ENCODE measurements at places on chromosomes 2 and 18. TPM values are rescaled to one million over a fixed set of nuclear protein-coding genes. Genes with fewer than 3 reads are reported as not detected.

Gene CCDC85A
- total RNA-seq, result 5.0 TPM

Gene POTEC
- total RNA-seq, result not detected

Gene DARS1
- 57.8 TPM for total RNA-seq

Gene GLI2
- 1.5 TPM for total RNA-seq

Gene TUBB8B
- total RNA-seq, result not detected

Gene NCKAP5
- total RNA-seq, result 5.4 TPM

Gene UGT1A10
- total RNA-seq, result not detected

Gene DYNAP
- total RNA-seq, result not detected

Gene LMAN1
- total RNA-seq, result 107 TPM

Gene CFAP221
- 1.1 TPM for total RNA-seq

Gene ZNG1B
- 22.2 TPM for total RNA-seq

Gene PLEK
- 3.1 TPM for total RNA-seq

Gene CHRND
- not detected for total RNA-seq

Gene ANKRD36
- total RNA-seq, result 3.3 TPM

Gene TRAF3IP1
- total RNA-seq, result 5.8 TPM

DNA sequence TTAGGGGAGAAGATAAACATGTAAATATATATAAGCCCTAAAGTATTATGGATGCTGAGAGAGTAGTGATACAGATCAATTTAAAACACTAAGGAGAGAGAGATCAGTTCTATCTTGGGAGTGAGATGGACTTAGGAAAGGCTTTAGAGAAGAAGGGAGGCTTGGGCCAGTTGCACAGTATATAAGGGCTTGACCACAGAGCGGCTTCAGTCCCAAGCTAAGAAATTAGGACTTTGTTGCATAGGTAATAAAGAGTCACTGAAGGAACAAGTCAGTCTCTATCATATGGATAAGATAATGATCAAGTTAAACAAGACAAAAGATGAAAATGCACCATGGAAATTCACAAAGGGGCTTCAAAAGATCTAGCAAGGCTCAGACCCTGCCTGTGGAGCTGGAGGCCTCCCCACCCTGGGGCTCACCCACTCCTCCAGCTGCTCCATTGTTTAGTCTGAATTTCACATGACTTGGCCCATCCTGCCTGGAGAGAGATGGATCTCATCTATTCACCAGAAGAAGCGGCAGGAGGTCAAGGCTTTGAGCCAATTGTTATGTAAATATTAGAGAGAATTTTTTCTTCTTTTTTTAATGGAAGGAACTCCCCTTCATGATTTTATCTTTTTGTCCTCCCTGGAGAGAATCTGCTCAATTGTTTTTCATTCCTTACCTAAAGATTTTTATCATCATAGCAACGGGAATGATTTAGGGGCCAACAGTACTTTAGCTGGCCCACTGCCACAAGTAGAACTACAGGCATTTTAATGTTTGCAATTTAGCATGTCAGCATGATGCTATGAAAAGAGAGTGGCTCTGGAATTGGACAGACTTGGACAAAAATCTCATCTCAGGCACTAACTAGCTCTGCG, 44.0 kb downstream of the GYPC start:
- no peak for DNase-seq
- peaks cover 20% of the 10 kb centered on the region for H3K4me1 ChIP-seq
- H3K27me3 ChIP-seq, result no peaks in the 10 kb centered on the region
- no peaks in the 10 kb centered on the region for H3K36me3 ChIP-seq
- no peak overlapping the region for H3K4me3 ChIP-seq

DNA sequence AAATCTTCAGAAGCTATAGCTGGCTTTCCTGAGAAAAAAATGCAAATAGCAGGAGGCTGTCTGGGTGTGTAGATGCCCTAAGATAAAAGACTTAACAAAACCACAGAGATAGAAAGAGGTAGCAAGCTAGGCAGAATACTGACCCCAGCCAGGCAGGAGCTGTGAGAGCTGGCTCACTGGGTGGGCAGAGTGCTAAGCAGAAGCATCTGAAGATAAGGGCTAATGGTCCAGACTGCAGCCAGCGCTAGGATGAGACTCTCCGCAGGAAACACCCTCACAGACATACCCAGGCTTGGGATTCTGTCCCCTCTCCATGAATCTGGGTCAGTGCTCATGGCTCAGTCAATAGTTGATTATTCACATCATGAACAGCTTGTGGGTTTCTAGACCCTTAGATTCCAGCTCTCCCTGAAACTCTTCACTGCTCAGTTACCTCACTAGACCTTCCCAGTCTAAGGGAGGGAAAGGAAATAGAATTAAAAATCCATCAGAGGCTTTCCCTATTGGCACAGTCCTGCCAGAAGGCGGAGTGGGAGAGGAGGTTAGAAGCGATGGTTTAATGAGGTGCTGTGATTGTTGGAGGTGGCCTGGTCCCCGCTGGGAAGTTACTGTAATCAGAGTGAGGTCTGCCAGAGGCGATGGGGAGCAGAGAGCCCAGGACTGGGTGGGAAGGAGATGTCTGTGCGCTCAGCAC, 21.4 kb upstream of the CCBE1 start:
- no peaks in the 10 kb centered on the region for H3K4me1 ChIP-seq
- no peak overlapping the region for H3K27ac ChIP-seq
- no peak overlapping the region for H3K4me3 ChIP-seq
- DNase-seq, result no peak
- no peaks in the 10 kb centered on the region for H3K27me3 ChIP-seq

- H3K27ac ChIP-seq, result no peak overlapping the region
- no peaks in the 10 kb centered on the region for H3K36me3 ChIP-seq
- H3K4me3 ChIP-seq, result no peak overlapping the region
- DNase-seq, result no peak
Measured at GRCh38 chr2:108069515-108070310, 83.4 kb downstream of the SLC5A7 start.

- DNase-seq, result no peak
- H3K27me3 ChIP-seq, result no peaks in the 10 kb centered on the region
- no peaks in the 10 kb centered on the region for H3K4me1 ChIP-seq
- H3K27ac ChIP-seq, result no peak overlapping the region
- no peak overlapping the region for H3K4me3 ChIP-seq
Measured at GRCh38 chr2:33342171-33342570, 134.3 kb upstream of the RASGRP3 start.

- no peak for DNase-seq
- no peak overlapping the region for H3K4me3 ChIP-seq
- H3K27me3 ChIP-seq, result no peaks in the 10 kb centered on the region
- no peaks in the 10 kb centered on the region for H3K4me1 ChIP-seq
- H3K27ac ChIP-seq, result no peak overlapping the region
Measured at GRCh38 chr18:76581261-76581660, 86.2 kb upstream of the ZNF516 start.

GRCh38 chr2:127623388-127624319, 22.3 kb upstream of the GPR17 start:
- no peaks in the 10 kb centered on the region for H3K36me3 ChIP-seq
- H3K27ac ChIP-seq, result no peak overlapping the region
- H3K4me3 ChIP-seq, result no peak overlapping the region
- H3K4me1 ChIP-seq, result no peaks in the 10 kb centered on the region
- no peaks in the 10 kb centered on the region for H3K27me3 ChIP-seq
- DNase-seq, result no peak

DNA sequence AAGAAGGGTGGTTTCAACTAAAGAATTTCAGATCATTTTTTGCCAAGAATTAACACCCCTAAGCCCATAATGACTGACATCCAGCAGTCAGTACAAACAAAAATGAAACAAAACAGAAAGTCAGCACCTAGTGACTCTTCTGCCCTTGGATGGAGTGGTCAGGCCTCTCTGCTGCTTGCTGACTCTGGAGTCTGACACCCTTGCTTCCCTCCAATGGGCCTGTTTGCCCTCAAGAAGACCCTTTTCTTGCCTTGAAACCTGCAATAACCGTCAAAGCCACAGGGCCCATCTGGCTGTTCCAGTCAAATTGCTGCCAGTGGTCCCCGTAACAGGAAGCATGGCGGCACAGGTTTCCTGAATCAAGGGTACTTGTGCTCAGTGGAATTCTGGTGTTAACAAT, 27.2 kb upstream of the CYTIP start:
- H3K36me3 ChIP-seq, result no peaks in the 10 kb centered on the region
- no peak for DNase-seq
- no peaks in the 10 kb centered on the region for H3K4me1 ChIP-seq
- H3K27me3 ChIP-seq, result no peaks in the 10 kb centered on the region
- no peak overlapping the region for H3K4me3 ChIP-seq

GRCh38 chr2:182698671-182699070, 17.4 kb upstream of the DNAJC10 start:
- H3K4me3 ChIP-seq, result no peak overlapping the region
- no peaks in the 10 kb centered on the region for H3K36me3 ChIP-seq
- no peaks in the 10 kb centered on the region for H3K27me3 ChIP-seq
- no peak overlapping the region for H3K27ac ChIP-seq
- no peaks in the 10 kb centered on the region for H3K4me1 ChIP-seq

DNA sequence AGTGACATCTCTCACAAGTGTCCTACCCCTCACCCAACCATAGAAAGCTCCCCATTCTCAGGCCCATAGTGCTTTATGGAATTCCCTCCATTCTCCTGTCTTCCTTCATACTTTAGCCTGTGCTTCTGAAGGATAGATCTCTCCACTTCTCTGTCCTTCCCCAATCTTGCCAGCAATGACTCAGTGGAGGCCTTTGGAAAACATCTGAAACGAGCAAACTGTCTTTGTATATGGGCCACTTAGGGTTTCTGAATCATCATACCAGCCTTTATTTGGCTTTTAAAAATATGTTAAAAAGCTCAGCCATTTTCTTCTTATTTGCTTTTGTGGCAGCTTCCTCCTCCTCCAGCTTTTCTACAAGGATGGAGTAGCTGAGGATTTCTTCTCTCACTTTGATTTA, 65.6 kb upstream of the ZNF385B start:
- no peak overlapping the region for H3K4me3 ChIP-seq
- H3K4me1 ChIP-seq, result no peaks in the 10 kb centered on the region
- DNase-seq, result no peak
- H3K27ac ChIP-seq, result no peak overlapping the region

DNA sequence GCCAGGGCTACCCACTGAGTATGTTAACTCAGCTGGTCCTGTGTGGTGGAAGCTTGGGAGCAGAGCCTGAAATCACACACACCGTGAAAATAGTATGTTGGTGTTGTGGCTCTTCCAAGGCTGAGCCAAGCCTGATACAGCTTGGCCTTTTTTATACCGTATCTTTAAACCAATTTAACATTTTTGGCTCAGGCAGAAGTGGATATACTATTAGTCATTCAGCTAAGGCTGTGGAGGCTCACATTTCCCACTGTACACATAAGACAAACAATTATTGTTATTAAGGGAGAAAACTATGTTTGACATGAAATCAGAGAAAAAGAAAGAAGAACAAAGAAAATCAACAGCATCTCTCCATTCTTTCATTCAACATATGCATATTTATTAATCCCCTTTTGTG, 159.0 kb downstream of the BCL11A start:
- H3K36me3 ChIP-seq, result no peaks in the 10 kb centered on the region
- H3K27ac ChIP-seq, result no peak overlapping the region
- H3K27me3 ChIP-seq, result no peaks in the 10 kb centered on the region
- no peak overlapping the region for H3K4me3 ChIP-seq
- DNase-seq, result no peak
- H3K4me1 ChIP-seq, result no peaks in the 10 kb centered on the region

DNA sequence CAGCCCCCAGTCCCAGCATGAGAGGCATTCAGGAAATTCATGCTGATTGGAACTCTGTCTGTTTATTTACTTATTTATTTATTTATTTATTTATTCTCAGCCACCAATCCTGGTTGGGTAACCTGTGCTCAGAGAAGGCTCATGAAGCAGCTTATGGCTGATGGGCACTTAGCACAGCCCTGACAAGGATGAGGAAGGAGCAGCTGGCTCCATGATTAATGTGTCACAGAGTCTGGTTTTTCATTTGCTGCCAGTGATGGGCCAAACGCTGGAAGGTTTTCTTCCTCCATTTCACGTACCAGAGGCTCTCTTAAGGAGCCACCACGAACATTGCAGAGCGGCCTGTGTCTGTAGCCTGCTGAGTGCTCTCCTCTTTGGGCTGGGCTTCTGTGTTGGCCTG, 28.3 kb upstream of the KCNS3 start:
- no peak for DNase-seq
- H3K36me3 ChIP-seq, result no peaks in the 10 kb centered on the region
- no peaks in the 10 kb centered on the region for H3K4me1 ChIP-seq
- no peaks in the 10 kb centered on the region for H3K27me3 ChIP-seq
- no peak overlapping the region for H3K27ac ChIP-seq

DNA sequence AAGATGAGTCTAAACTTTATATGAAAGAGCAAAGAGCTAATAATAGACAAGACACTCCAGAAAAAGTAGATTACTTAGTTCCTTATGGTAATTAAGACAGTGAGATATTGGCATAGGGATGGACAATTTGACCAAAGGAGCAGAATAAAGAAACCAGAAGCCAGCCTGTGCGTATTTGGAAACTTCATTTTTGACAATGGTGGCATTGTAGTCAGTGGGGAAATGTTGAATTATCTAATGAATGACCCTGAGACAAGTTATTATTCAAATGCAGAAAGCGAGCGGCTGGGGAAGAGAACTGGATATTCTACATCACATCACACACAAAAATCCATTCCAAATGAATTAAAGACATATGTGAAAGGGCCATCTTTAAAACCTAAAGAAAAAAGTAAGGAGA, 144.3 kb downstream of the DTNB start:
- H3K36me3 ChIP-seq, result no peaks in the 10 kb centered on the region
- no peak overlapping the region for H3K4me3 ChIP-seq

GRCh38 chr18:12768625-12769024, 65.8 kb downstream of the PSMG2 start:
- no peaks in the 10 kb centered on the region for H3K4me1 ChIP-seq
- no peak overlapping the region for H3K4me3 ChIP-seq
- no peak for DNase-seq
- H3K36me3 ChIP-seq, result no peaks in the 10 kb centered on the region

GRCh38 chr2:157236404-157236803, 21.1 kb upstream of the GALNT5 start:
- no peaks in the 10 kb centered on the region for H3K36me3 ChIP-seq
- H3K4me1 ChIP-seq, result no peaks in the 10 kb centered on the region
- no peaks in the 10 kb centered on the region for H3K27me3 ChIP-seq
- no peak overlapping the region for H3K4me3 ChIP-seq
- no peak for DNase-seq

DNA sequence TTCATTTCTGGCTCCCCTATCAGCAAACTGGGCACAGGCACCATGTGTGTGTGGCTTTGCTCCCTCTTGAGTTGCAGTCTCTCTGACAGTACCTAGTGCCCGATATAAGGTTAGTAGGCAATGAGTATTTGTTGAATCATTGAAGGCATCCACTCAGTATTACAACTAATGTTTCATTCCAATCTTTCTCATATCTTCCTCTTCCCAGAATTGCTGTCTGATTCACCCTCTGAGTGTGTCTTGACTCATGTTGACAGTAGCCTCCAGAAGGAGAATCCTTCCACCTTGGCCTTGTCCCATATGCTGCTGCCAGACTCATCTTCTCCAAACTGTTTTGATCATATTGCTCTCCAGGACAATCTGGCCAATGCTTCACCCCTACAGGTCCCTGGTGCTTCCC, 202.5 kb downstream of the LRRTM1 start:
- H3K4me3 ChIP-seq, result no peak overlapping the region
- H3K27me3 ChIP-seq, result no peaks in the 10 kb centered on the region
- no peaks in the 10 kb centered on the region for H3K4me1 ChIP-seq
- DNase-seq, result no peak

DNA sequence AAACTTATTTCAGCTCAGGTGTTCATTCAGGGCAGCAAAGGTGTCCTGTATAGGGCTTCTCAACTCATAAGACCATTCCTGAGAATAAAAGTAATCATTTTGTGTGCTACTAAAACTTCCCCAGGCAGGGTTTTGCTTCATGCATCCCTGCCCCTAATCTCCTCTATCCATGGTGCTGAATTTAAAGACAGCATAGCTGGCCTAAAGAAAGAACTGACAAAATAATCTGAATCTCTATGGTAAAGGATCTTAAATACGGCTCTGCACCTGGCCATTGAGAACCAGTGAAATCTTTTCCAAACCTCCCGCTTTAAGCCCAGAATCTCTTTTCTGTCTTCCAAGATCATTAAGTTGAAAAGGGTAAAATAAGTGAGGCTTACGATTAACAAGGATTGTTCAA, 292.1 kb upstream of the KLHL29 start:
- no peak for DNase-seq
- H3K4me1 ChIP-seq, result no peaks in the 10 kb centered on the region
- no peak overlapping the region for H3K4me3 ChIP-seq
- no peaks in the 10 kb centered on the region for H3K36me3 ChIP-seq
